ACHN (cell line): ENCODE measurements at places on chromosomes 4 and X.

DNA sequence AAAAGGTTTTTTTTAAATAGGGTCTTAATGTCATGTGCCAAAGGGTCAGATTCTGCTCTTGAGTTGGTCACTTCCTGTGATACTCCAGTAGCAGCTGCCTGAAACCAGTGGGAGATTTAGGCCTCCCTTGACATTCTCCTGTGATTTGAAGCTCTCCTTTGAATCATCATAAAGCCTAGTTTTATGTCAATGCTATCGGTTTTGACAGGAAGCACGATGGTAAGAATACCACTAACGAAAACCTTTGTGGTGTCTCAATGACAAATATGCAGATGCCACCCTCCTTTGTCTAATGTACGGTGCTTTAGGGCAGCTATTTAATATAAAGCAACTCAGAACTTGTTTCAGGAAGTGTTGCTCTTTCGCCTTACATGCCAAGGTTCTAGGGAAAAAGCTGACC is 44.2 kb downstream of the CCNI start:
- DNase-seq = no peak

- DNase-seq = no peak
Observed at GRCh38 chr4:17665346-17665745, 50.9 kb downstream of the MED28 start.

GRCh38 chr4:138790706-138791340 is 224.8 kb upstream of the NOCT start:
- no peak for DNase-seq

DNA sequence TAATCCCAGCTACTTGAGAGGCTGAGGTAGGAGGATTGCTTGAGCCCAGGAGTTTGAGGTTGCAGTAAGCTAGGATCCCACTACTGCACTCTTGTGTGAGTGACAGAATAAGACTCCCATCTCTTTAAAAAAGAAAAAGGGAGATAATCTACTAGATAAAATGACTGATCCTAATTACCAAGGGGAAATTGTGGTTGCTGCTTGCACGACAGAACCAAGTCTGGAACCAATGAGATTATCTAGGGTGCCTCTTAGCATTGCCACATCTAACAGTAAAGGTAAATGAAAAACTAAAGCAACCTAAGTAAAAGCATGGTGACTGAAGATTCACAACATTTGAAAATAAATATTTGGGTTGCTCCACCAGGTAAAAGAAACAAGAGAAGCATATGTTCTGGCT is 185.1 kb downstream of the PDHA2 start:
- DNase-seq = no peak

DNA sequence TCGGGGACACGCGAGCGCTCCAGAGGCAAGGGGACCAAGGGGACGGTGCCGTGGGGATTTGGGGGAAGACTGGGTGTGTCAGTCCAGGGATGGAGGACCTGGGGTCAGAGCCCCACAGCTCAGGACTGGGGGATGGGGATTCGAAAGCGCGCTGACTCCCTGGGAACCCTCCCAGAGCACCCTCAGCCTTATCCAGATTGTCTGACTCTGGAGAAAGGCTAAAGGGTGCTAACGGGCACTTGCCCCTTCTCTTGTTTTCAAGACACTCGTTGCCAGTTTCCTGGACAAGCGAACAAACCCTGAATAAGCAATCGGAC is 1.1 kb downstream of the DOCK11 start:
- no peak for DNase-seq

DNA sequence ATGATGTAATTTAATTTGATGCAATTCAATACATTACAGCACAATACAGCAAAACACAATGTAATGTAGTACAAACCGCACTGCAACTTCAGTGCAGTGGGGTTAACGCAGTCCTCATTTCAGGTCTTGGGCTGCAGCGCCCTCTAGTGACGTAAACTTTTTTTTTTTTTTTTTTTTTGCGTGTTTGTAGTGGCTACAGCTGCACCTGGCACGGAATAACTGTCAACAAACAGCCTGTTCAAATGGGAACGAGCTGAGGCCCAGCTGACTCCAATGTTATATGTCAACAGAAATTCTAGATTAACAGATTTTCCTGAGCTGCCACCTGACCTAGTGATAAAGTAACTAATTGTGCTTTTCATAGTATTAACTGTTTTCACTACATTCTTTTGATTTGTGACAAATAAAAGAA is 33.5 kb upstream of the RASSF6 start:
- peak; percentile 42 for DNase-seq

DNA sequence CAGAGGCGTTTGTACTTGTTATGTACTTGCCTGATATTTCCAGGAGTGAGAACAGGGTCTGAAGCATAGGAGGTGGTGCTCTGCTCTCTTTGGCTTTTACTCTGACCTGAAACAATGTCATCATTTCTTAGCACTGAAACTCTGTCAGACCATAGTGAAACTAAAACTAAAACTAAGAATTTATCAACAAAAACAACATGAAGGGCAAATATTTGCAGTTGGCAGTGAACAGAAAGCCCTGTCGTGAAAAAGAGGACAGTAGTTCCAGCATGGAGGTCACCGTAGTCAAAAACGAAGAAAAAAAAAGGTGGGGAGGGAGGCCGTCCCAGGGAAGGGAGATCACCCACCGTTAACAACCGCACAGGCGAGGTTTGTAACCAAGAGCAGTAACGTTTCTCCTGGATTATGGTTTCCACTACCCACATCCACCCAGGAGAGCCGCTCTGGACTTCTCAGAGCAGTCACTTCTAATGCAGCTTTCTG is 97.5 kb downstream of the ANK2 start:
- DNase-seq = peak; percentile 40
